SHP77 treated with DMSO at 0.1 percent for 48 hours (cell line): ENCODE measurements at places on chromosomes 2 and 18.

DNA sequence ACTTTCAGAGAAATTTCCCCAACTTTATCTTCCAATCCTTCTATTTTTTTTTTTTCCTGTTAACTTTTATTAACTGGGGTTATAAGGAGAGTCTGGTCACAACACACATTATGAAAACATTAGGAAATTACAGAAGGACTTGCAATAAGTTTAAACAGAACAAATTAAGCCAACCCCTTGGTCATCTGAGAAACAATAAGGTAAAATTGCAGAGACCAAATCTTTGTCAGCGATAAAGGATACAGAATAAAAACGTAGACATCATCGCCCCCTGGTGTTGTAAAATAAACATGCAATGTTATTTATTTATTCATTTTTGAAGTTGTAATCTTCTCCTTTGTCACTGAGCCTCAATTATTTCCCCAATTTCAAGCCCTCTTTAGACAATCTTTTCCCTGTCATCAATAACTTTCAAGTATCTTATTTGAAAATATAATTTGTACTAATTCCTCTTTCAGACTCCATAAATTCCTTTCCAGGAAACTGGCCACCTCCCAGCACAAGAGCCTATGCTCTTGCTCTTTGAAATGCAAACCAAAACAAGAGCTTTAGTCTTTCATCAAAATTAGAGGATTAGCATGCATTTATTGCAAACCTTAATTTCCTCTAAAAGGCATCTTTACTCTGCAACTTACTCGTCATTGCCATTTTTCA lies 19.5 kb downstream of the G6PC2 start:
- DNase-seq = no peak

GRCh38 chr2:101873543-101873942 lies 118.2 kb upstream of the IL1R2 start:
- DNase-seq = no peak

DNA sequence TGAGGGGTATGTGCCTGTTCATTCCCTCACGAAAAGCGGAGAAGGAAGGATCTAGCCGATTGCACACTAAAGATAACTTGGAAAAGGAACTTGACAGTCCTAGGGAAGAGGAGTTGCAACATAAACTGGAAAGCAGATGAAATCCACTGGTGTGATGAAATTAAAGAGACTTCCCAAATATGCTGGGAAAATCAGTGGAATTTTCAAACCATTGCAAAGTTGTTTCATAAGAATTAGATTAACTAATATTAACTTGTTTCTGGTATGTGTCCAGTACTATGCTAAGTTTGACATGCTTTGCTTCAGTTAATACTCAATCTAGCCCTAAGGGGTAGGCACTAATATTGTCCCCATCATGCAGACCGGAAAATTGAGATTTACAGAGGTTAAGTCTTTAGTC lies 222.7 kb downstream of the IKZF2 start:
- no peak for DNase-seq

DNA sequence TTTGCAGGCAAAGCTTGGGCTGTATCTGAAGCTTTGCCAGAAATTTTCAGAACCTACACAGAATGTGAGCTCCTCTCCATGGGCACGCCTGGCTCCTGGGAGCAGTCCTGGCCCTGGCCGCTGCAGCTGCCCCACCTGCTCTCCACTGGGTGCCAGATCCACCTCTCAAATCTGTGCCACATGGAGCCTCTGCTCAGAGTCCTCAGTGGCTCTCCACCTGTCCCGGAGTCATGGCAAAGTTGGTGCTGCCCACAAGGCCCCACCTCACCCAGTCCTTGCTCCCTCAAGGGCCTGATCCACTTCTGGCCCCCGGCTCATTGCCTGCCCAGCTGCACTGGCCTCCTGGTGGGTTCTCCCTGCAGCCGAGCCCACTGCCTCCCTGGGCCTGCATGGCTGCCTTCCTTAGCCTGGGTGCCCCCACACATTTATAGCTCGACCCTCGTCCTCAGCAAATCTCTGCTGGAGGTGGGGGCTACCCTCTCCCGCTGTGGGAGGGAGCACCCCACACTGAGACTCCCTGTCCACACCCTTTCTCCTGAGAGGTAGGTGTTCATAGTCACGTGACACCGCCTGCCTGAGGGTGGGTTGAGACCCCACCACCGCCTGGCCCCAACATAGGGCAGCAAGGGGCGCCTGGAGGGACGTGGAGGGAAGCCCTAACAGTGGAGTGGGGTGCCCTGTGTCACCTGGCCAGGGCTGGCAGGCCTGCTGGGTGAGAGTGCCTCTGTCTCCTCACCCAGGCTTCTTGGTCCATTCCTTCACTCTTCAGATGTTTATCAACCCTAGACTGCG lies 224.1 kb downstream of the SH3RF3 start:
- no peak for DNase-seq

DNA sequence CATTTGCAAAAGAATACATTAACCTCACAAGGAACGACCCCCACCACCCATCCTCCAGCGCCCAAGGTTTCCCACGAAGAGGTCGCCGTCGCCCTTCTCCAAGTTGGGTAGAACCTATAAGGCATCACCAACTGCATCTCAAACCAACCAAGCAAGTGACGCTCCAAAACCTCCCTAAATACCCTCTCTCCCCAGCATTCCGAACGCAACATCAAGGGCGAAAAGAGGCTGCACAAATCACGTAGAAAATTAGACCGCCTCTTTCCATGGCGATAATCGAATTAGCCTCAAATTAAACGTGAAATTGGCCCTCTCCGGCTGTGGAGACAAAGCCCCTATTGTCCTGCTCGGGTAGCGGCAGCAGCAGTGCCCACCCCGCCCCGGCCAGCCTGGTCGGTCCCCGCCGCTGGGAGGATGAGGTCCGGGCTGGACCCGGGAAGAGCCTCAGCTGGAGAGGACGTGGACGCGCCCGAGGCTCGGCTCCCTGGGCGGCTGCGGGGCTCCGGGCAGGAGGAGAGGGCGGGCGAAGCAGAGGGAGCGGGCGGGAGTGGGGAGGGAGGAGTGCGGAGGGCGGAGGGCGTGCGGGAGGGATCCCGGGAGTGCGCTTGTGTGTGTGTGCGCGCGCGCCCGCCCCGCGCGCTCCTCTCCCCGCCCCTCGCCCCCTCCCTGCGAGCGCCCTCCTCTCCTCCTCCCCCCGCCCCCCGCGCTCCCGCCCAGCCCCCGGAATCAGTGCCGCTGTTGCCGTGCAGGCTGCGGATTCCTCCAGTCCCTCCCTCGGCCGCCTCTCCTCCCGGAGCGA lies at the start of gene SPTBN1:
Gene SPTBN1, plus strand, starts transcription at position 765 of the 799 bp plus-strand sequence. CDS start 70,092 bp downstream, outside the sequence.
- peak; percentile 92 for DNase-seq

DNA sequence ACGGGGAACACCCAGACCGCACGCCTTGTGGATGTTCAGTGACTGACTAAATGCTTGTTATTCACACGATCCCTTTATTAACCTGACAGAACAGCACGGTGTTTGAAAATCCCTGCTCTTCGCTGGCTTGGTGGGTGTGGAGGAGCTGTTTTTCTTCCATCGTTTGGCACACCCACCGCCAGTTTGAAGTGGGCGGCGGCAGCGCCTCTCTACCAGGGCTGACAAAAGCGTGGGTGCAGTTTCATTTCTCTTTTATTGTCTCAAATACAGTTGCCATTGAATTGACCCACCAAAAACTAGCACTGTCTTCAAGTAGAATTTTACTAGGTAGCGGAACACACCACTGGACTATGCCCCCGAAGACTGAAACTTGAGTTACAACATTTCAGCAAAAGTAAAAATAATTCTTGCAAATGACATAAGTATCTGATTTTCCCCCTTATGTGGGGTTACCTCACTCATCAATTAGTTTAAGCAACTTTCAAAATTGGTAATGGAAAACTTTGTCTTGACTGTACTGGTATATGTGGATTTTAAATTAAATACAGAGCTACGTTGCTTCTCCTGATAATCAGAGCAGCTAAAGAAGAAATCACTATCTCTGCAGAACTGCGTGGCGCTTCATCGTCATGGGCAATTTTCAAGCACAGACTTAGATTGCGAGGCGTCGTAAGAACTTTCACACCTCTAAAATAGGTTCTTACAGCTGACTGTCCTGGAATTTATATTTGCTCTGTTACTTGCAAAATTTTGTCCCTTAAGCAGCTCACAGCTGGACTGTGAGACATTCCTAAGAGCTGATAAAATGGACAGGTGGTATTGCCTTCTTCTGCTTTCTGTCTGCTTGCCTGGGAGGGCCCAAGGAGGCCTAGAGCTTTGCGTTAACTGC lies 60.9 kb downstream of the LDLRAD4 start:
- DNase-seq = no peak

DNA sequence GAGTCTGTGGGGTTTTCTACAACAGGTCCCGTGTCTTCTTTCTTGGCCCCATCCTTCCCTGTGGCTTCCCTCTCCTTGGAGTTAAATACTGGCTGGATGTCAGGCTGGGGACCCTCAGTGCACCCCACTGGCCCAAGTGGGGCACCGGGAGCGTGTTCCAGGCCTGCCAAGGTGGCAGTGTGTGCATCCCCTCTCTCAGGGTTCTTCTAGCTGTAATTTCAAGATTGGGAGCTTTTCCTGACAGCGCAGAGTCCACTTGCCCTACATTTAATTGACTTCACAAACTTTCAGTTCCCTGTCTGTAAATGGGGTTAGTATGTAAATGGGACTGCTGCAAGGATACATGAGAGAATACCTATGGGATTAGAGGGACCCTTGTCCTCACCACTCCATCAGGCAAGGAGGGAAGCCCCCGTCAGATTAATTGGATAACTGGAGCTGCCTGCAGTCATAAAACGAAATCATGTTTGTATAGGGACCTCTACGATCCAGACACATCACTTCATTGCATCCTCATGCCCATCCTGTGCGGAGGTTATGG lies 66.6 kb downstream of the IL1R2 start:
- no peak for DNase-seq

DNA sequence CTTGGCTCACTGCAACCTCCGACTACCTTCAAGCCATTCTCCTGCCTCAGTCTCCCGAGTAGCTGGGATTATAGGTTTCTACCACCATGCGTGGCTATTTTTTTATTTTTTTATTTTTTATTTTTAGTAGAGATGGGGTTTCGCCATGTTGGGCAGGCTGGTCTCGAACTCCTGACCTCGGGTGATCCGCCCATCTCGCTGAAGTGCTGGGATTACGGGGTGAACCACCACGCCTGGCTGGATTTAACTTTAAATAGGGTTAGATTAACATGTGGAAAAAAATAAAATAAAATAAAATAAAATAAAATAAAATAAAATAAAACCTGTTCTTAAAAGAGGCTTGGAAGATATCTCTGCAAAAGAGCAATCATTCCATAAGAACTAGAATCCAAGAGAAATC lies 170.9 kb downstream of the XIRP2 start:
- no peak for DNase-seq

GRCh38 chr2:67684991-67685390 lies 287.9 kb downstream of the ETAA1 start:
- no peak for DNase-seq

GRCh38 chr2:113104054-113104611 lies 23.3 kb upstream of the IL1RN start:
- DNase-seq = no peak

DNA sequence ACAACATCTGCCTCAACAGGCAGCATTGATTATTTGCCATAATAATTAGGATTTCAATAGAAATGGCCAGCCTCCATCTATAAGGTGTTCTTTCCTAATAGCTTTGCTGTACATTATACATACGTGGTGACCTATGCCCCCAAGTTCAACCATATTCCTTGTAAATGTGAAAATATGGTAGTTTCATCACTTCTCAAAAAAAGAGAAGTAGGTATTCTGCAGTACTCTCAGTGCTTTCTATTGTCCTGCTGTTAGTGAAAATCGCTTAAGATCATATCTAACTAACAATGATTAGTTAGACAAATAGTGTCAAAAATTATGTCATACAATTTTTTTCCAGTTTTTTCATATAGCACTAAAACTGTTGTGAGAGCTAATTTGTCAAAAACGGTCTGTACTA lies 79.6 kb downstream of the SLC4A10 start:
- DNase-seq = no peak
